ENCODE measurements at places on chromosomes 4 and X. TPM values are rescaled to one million over a fixed set of nuclear protein-coding genes. Genes with fewer than 3 reads are reported as not detected.
A peak's percentile ranks its signal among the peaks of the same experiment; 100 is the strongest.

GRCh38 chr4:8281519-8282133, 12.1 kb downstream of the HTRA3 start:
- no peak for DNase-seq

DNA sequence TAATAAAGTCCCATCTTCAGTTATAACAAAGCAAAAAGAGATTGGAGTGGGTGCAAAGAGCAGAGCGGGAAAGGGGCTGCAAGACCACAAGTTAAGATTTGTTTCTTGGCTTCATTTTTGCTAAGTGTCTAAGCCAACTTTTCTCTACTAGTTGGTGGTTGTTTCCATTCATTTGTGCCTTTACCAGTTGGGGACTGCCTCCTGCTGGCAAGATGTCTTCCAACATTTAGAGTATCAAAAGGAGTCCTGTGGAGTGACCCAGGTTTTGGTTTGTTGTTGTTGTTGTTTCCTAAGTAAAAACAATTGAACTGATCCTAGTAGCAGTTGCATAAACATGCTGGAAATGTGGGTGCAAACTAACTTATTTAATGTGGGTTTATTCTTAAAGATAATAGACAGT, 121.1 kb downstream of the SPATA18 start:
- DNase-seq: peak; percentile 14

GRCh38 chr4:52957220-52957686, 95.1 kb downstream of the RASL11B start:
- DNase-seq: no peak

DNA sequence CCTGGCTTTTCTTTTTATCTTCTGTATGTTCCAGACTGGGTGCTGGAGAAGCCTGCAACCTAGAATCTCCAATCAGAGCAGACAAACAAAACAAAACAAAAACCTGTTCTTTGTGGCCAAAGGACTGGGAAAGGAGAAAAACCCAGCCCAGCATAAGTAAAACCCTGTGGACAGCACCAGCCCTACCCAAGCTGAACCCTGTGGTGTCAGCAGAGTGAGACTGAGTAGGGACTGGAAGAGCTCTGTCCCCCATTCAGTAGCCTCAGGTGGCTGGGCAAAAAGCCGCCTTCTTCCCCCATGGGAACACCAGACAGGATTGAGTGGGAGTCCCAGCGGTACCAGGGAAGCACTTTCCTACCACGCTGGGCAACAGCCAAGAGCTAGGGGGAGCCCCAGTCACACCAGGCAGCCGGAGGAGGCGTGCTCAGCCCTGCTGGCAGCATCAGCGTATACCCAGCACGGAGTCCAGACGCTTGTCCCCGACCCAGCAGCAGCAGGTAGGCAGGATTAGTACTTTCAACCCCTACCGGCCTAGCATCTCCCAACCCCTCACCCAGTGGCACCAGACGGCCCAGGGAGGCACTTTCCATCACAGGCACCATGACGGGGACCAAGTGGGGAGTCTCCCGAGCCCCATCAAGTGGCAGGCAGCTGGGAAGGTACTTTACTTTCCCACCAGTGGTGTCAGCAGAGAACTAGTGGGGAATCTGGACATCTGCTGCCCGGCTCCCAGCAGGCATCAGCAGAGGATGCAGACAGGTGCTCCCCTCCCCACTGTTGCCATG, 8.6 kb upstream of the JADE3 start:
- DNase-seq: peak; percentile 72

DNA sequence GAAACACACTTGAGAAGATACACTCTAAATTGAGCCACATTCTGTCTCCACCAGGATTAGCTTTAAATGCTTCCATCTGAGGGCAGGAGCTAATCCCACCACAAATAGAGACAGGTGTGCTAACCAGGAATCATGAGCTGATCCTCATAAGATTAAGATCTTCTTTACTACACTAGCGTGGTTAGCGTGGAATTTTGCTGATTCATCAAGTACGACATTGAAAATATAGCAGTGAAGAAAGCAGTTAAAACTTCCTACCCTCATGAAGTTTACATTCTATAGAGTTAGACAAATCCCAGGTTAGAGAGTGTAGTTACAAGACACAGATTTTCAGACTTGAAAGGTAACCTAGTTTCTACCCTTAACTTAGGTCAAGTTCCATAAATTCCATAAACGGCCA, 5.3 kb upstream of the APELA start:
- no peak for DNase-seq

DNA sequence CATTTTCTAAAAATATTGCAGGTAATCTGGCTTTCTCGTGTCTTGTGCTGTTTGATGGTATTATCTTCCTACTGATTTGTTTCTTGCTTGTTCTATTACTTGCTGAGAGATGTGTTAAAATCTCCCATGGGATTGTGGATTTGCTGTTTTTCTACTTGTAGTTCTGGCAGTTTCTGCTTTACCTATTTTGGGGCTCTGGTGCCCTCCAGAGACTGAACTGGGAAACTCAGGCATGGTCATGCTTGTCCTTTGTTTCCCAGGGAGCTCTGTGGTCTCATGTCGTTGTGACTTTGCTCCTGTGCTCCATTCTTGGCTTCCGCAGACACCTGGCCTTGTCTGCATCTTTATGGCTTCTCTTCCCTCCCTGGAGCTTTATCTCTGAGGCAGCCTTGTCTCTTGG, 39.5 kb downstream of the NSD2 start:
- peak; percentile 69 for DNase-seq

DNA sequence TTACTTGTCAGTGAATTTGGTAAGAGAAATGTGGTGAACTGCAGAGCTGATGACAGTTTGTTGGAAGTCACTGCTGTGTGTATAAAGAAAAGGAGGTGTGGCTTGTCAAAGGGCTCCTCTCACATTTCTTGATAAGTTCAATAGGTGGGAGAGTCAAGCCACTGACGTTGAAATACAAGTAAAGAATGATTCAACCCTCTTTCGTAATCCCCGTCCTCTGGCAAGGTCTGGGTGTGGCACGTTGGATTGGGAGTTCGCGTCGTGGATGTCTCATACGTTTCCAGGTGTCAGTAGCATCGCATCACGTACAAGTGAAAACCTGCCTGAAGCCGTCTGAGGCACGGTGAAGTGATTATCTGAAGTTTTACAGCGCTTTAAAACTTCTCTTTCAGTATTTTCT, 76.4 kb downstream of the EGF start:
- no peak for DNase-seq

GRCh38 chr4:41408859-41409593, 128.9 kb upstream of the LIMCH1 start:
- DNase-seq: no peak

DNA sequence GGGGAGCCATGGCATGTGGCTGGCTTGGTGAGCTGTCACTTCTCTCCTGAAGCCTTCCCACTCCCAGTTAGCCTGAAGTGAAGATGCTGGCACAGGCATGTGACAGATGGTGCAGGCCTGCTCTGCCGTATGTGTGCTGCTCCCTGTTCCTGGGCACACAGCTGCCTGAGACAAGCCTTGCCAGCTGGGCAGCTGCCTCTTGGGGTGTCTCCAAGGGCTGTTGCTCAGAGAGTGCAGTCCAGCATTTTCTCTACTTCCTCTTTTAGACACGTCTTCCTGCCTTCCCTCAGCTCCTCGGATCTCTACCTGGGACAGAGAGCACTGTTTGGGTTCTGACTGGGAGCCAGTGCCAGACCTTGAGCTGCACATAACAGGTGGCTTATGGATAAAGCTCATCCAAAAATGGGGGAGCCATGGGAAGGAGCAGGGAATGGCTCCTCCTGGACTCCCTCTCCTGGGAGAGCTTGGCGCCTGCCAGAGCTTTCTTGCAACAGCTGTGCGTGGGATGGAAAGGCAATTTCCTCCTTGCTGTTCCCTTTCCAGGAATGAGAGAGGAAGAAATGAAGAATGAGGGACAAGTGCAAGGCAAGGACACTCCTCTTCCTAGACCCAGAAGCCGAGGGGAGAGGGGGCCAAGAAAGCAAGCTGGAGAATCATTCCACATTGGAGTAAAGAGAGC, 132.9 kb downstream of the MSL3 start:
- no peak for DNase-seq

- DNase-seq: no peak
Observed at GRCh38 chr4:52554612-52555355, 104.3 kb downstream of the USP46 start.

GRCh38 chr4:140483445-140483844, 14.6 kb downstream of the MGAT4D start:
- no peak for DNase-seq

GRCh38 chr4:163191999-163192398, 25.3 kb upstream of the NAF1 start:
- DNase-seq: no peak

GRCh38 chrX:3771766-3772165, 58.3 kb upstream of the PRKX start:
- DNase-seq: no peak

QRFPR gene
- total RNA-seq: 0.73 TPM

SSX2B gene
- not detected for total RNA-seq

All from WTC11 (cell line).